ENCODE measurements at places on chromosomes 16 and 17. TPM values are rescaled to one million over a fixed set of nuclear protein-coding genes. Genes with fewer than 3 reads are reported as not detected.
A peak's percentile ranks its signal among the peaks of the same experiment; 100 is the strongest.

DNA sequence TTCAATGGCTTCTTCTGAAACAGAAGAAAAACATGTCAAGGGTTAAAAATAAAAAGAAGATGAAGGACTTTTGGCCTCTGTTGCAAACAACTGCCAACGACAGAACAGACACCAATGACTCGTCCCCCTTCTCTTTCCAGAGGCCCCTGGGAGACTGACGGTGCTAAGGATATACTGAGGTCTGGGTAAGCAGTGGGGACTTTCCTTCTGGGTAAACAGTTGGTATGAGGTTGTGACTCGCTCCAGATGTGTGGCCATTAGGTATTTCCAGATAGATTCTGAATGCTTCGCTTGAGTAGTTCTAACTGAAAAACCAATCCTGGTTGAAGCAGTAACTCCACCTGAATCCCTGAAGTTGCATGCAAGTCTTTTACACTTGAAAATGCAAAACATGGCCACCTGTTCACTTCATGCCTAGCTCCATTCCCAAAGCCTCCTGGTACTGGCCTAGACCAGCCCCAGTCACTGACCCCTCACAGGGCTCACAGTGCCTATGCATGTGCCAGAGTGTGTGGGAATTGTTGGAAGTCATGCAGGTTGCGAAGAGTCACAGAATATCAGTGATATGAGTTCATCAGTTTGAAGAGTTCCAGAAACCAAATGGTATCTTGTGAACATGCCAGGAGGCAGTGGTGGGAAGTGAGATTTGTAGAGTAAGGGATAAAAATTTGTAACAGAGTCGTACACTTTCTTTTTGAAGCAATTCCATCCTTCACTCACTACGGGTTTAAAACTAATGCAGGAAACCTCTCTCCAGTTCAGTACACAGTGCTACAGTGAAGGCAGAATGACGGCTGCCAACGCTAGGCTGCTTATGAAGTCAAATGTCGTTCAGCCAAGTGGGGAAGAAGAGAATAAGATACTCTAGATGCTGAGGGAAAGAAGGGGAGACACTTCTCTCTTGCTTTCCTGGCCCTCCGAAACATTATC lies 217.8 kb downstream of the ZFHX3 start:
- no peak overlapping the region for H3K4me3 ChIP-seq
- peaks cover 27% of the 10 kb centered on the region for H3K36me3 ChIP-seq
- no peak for DNase-seq
- H3K4me1 ChIP-seq, result peaks cover 62% of the 10 kb centered on the region
- H3K27me3 ChIP-seq, result no peaks in the 10 kb centered on the region

The NPIPB12 gene
- total RNA-seq, result 37.3 TPM

DNA sequence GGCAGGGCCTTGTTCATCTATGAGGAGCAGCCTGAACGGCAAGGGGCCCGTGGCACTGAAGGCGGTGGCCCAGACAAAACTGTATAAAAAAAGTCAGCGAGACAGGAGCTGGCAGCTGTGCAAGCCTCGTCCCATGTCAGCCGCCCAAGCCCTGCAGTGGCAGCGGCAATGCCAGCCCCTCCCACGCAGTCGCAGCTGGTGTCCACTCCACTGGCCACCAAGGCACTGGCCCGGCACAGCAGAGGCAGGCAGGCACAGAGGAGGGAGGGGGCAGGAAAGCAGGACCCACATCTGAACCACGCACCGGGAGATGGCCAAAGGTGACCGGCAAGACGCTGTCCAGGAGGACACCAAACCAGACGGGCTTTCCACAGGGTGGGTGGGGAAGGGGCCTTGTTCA lies 15.9 kb upstream of the C16orf95 start:
- peak; percentile 86 for DNase-seq
- peaks cover 6% of the 10 kb centered on the region for H3K4me1 ChIP-seq
- no peak overlapping the region for H3K27ac ChIP-seq
- peaks cover 17% of the 10 kb centered on the region for H3K36me3 ChIP-seq
- H3K27me3 ChIP-seq, result no peaks in the 10 kb centered on the region
- no peak overlapping the region for H3K4me3 ChIP-seq

DNA sequence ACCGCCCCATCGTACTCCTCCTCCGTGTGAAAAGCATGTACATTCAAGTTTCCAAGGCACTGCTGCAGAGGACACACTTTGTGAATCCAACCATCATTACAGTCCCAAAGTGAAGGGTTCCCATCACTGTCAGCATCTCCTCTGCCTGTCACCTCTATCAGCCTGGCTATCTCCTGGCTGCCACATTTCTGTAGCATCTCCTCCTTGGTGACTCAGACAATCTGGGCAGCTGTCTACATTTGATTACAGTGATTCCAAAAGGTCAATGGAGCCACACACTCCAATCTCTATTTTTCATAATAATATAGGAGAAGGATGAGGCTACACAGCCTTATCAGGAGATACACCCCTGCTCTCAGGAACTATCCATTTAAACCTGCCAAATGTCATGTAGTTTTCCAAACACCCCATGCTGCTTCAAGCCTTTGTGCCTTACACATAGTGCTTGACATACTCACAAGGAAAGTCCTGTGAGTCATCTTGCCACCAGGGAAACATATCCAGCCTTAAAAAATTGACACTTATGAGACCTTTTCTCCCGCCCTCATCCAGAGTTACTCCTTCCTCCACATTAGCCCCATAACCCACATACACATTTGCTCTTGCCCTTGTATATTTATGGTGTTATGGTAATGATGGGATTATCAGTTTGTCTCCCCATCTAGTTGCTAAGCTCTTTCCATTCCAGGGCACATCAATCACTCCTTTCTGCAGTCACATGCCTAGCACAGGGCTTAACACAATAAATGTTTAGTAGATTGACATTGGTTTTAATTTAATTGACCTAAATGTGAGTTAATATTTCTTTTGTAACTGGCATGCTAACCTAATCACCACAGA lies 250.1 kb upstream of the CDH5 start:
- no peak for DNase-seq
- no peak overlapping the region for H3K4me3 ChIP-seq
- H3K27ac ChIP-seq, result no peak overlapping the region
- H3K36me3 ChIP-seq, result no peaks in the 10 kb centered on the region
- peaks cover 17% of the 10 kb centered on the region for H3K4me1 ChIP-seq

DNA sequence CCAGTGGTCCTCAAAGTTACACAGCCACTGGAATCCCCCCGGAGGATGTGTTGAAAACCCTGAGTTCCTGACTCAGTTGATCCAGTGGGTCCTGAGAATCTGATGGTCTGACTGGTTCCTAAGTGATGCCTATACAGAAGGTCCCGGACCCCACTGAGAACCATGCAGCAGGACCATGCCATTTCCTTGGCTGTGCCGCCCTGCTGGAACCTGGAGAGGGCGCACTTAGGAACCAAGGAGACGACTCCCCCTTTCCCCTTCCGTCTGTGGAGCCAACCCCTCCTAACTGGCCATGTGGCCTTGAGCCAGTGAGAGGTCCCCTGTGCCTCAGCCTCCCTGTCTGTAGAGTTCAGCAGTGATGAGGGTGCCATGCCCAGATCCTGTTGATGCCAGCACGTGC lies 22.0 kb downstream of the C16orf74 start:
- H3K4me1 ChIP-seq, result no peaks in the 10 kb centered on the region
- H3K27ac ChIP-seq, result no peak overlapping the region
- DNase-seq, result no peak
- H3K27me3 ChIP-seq, result peaks cover 19% of the 10 kb centered on the region
- H3K4me3 ChIP-seq, result no peak overlapping the region

The SECTM1 gene
- 2.1 TPM for total RNA-seq

Measured in chondrocyte (in vitro differentiated cells).